Heart left ventricle (tissue), 16 donors: ENCODE measurements at places on chromosomes 1 and 21. TPM values are rescaled to one million over a fixed set of nuclear protein-coding genes. Genes with fewer than 3 reads are reported as not detected.

DNA sequence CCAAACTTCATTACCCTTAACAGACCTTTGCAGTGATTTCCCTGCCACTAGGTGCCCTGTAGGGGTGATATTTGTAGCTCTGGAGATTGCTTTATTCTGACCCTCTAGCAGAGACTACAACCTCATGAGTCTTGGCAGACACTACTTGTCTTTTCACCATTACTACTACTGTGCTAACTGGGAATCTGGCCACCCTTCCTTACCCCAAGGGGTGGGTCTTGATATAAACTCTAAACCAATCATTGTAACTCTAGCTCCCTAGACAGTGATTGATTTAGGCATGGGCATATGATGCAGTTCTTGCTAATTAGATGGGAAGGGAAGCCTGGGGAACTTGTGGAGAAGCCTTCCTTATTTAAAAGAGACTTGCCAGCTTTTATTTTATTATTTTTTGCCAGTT is 3.9 kb downstream of the KPNA6 start:
- H3K27me3 ChIP-seq: no peaks in the 10 kb centered on the region
- H3K4me3 ChIP-seq: no peak overlapping the region
- no peak overlapping the region for H3K27ac ChIP-seq
- H3K36me3 ChIP-seq: peaks cover 5% of the 10 kb centered on the region
- peaks cover 47% of the 10 kb centered on the region for H3K4me1 ChIP-seq

Gene HSD17B7
- total RNA-seq: 2.6 TPM

GRCh38 chr1:113998361-113998760 is 19.1 kb downstream of the OLFML3 start:
- no peaks in the 10 kb centered on the region for H3K27me3 ChIP-seq
- DNase-seq: no peak
- no peaks in the 10 kb centered on the region for H3K36me3 ChIP-seq
- peaks cover 5% of the 10 kb centered on the region for H3K4me1 ChIP-seq

Gene KISS1
- not detected for total RNA-seq

Gene CYP4B1
- total RNA-seq: 3.9 TPM

GRCh38 chr21:20949884-20950283 is 48.3 kb upstream of the NCAM2 start:
- no peaks in the 10 kb centered on the region for H3K27me3 ChIP-seq
- no peak overlapping the region for H3K4me3 ChIP-seq
- H3K36me3 ChIP-seq: no peaks in the 10 kb centered on the region
- H3K4me1 ChIP-seq: no peaks in the 10 kb centered on the region

DNA sequence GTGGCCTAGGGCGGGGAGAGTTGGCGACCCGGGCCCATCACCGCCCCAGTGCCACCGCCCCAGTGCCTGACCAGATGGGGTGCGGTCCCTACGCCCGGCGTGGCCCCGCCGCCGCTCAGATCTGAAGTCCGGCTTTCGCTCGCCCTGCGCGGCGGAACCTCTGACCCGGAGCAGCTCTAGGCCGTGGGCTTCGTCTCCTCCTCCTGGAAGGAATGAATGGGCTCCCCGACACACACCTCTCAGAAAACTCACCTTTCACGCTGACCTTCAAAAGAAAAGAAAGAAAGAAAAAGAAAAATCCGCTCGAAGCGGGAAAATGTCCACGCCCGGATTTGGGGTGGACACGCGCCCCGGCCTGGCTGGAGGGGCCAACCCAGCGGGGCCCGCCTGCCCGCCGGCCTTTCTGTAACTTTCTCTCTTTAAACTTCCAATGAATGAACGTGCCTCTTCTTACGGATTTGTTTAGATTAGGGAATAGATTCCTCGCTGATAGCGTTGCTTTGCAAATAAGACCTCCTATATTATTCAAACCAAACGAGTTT is 5.4 kb upstream of the SIM2 start:
- no peak for DNase-seq
- H3K4me1 ChIP-seq: peaks cover 18% of the 10 kb centered on the region
- H3K27me3 ChIP-seq: peaks cover 94% of the 10 kb centered on the region
- H3K27ac ChIP-seq: no peak overlapping the region
- H3K36me3 ChIP-seq: no peaks in the 10 kb centered on the region
- no peak overlapping the region for H3K4me3 ChIP-seq

DNA sequence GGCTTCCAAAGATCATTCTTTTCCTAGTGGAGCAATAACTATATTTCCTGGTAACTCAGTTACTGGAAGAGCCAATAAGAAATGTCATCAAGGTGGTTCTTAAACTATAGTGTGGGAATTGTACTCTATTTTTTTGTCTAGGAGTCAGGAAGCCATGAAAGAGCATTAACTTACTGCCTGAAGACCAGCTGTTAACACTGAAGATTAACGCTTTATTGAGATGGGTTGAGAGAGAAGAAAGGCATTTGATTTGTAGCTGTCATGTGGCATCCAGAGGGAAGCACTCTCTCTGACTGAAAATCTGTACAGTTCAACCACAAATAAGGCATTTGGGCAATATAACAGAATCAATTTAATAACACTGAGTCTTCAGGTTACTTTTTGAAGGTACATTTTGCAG is 76.0 kb downstream of the DNM3 start:
- no peaks in the 10 kb centered on the region for H3K36me3 ChIP-seq
- no peak overlapping the region for H3K27ac ChIP-seq
- H3K4me3 ChIP-seq: no peak overlapping the region
- no peaks in the 10 kb centered on the region for H3K27me3 ChIP-seq
- no peak for DNase-seq

GRCh38 chr1:236010443-236010842 is 54.4 kb downstream of the NID1 start:
- H3K27ac ChIP-seq: peak overlapping the region; percentile 45
- no peak for DNase-seq
- H3K27me3 ChIP-seq: no peaks in the 10 kb centered on the region
- no peak overlapping the region for H3K4me3 ChIP-seq
- peaks cover 20% of the 10 kb centered on the region for H3K4me1 ChIP-seq

- H3K36me3 ChIP-seq: no peaks in the 10 kb centered on the region
- H3K4me1 ChIP-seq: no peaks in the 10 kb centered on the region
- no peak overlapping the region for H3K27ac ChIP-seq
- peaks cover 5% of the 10 kb centered on the region for H3K27me3 ChIP-seq
These were observed 44.0 kb downstream of the FAM163A start for GRCh38 chr1:179786815-179787685.

DNA sequence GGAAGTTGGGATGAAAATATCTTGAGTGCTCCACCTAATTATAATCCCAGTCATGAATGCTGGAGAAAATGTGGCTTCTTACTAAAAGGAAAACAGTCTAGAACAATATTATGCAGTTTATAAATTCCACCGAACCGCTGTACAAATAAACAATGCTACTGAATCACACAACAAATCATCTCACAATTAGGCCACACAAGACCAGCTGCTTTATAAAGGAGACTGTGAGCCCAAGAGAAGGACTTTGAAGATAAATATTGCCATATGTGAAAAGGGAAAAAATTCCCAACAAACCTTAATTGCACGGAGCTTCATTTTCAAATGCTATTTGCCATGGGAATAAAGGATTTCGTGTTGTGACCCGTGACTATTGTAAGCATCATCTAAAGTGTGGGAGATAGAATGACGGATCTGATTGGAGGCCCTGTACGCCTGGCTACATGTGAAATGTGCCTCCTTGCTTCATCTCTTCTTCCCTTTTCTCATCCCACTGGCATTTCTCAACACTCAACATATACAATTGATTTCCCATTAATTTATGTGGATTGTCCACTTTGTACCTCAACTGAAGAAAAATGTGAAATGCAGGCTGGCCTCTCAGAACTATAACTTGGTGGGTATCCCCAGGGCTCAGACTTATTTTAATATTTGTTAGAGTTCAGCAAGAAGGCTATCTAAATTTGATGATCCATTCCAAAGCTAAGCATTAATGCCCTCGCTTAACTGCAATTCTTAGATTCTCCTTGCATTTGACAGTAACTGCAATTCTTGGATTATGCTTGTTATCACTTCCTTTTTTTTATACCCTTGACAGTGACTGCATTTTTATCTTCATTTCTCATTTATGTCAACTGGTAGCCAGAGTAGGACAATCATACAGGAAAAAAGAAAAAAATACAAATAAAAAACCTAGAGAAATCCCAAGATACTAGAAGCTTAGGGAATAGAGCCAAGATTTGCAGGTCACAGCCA is 122.3 kb downstream of the TGFB2 start:
- no peaks in the 10 kb centered on the region for H3K36me3 ChIP-seq
- H3K4me1 ChIP-seq: peaks cover under 1% of the 10 kb centered on the region
- H3K27ac ChIP-seq: peak overlapping the region; percentile 65
- H3K27me3 ChIP-seq: no peaks in the 10 kb centered on the region
- no peak for DNase-seq

Gene ZNF683
- total RNA-seq: not detected

GRCh38 chr1:205284420-205285144 is 37.0 kb downstream of the NUAK2 start:
- DNase-seq: peak; percentile 81
- no peaks in the 10 kb centered on the region for H3K27me3 ChIP-seq
- H3K4me1 ChIP-seq: peaks cover 5% of the 10 kb centered on the region

GRCh38 chr1:119136401-119136800 is 4.1 kb downstream of the WARS2 start:
- no peaks in the 10 kb centered on the region for H3K36me3 ChIP-seq
- H3K4me3 ChIP-seq: no peak overlapping the region
- H3K27ac ChIP-seq: no peak overlapping the region
- no peak for DNase-seq
